Suprapubic skin (tissue), 4 donors: ENCODE measurements at places on chromosomes 5 and 9. TPM values are rescaled to one million over a fixed set of nuclear protein-coding genes. Genes with fewer than 3 reads are reported as not detected.

Gene KLHL9
- total RNA-seq = 17.2 TPM

Gene SLC25A2
- total RNA-seq = 1.1 TPM

Gene RNF224
- 0.34 TPM for total RNA-seq

Gene SLCO4C1
- 1.4 TPM for total RNA-seq

Gene HCN1
- total RNA-seq = not detected

Gene PWWP2A
- total RNA-seq = 25.6 TPM

Gene CCL21
- 5.2 TPM for total RNA-seq

Gene ODF2
- total RNA-seq = 28.2 TPM

Gene STXBP1
- 27.7 TPM for total RNA-seq

Gene PCDHA2
- total RNA-seq = not detected

Gene BNC2
- 12.3 TPM for total RNA-seq

Gene SPINK4
- total RNA-seq = not detected

Gene AGXT2
- total RNA-seq = not detected

Gene DOCK8
- total RNA-seq = 9.2 TPM

Gene CNTNAP3B
- 11.6 TPM for total RNA-seq

Gene MZB1
- not detected for total RNA-seq

Gene LTC4S
- 7.9 TPM for total RNA-seq

Gene ENTREP1
- 8.6 TPM for total RNA-seq

Gene SREK1
- 63.1 TPM for total RNA-seq

Gene PHF24
- 1.4 TPM for total RNA-seq

Gene PPIC
- total RNA-seq = 12.5 TPM

Gene DBH
- not detected for total RNA-seq

Gene THG1L
- 9.8 TPM for total RNA-seq

Gene TESK1
- 47.4 TPM for total RNA-seq

Gene ANGPTL2
- 17.3 TPM for total RNA-seq

Gene ACER2
- 16.8 TPM for total RNA-seq

Gene ZNF608
- total RNA-seq = 11.9 TPM

Gene SHOC1
- 1.1 TPM for total RNA-seq

Gene BASP1
- total RNA-seq = 26.7 TPM

Gene BTNL3
- total RNA-seq = not detected

Gene PTGS1
- 73.4 TPM for total RNA-seq

Gene CER1
- not detected for total RNA-seq

Gene INSL6
- total RNA-seq = not detected

Gene SIT1
- not detected for total RNA-seq

Gene CCDC152
- total RNA-seq = 1.7 TPM
